Fibroblast of gingiva (primary cell): ENCODE measurements at places on chromosomes 4 and X.

GRCh38 chrX:10519278-10519677 is 101.1 kb downstream of the MID1 start:
- DNase-seq, result peak; percentile 33

DNA sequence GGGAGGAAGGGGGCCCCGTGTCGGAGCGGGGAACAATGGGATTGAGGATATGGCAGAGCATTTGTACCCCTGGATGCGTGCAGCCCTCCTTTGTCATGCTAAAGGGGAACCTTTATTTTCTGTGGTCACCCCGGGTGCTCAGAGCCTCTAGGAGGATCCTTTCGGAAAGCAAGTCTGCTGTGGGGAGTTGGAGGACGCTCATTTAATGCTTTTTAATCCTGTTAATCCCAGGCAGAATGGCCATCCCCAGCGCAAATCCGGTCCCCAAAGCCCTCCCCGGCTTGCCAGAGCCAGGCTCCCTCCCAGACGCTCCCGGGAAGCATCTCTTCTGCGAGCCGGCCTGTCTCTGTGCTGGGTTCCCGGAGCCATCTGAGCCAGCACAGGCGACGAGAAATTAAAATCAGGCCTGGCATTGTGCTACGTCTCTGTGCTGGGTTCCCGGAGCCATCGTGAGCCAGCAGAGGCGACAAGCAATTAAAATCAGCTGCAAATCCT is 113.2 kb upstream of the PPP2R3B start:
- DNase-seq, result no peak

- DNase-seq, result no peak
These were observed 131.9 kb upstream of the USP9X start for GRCh38 chrX:40953369-40953768.

- DNase-seq, result no peak
These were observed 5.7 kb upstream of the MPC1L start for GRCh38 chrX:40617566-40617965.

GRCh38 chr4:76322236-76322635 is 15.7 kb downstream of the STBD1 start:
- no peak for DNase-seq

DNA sequence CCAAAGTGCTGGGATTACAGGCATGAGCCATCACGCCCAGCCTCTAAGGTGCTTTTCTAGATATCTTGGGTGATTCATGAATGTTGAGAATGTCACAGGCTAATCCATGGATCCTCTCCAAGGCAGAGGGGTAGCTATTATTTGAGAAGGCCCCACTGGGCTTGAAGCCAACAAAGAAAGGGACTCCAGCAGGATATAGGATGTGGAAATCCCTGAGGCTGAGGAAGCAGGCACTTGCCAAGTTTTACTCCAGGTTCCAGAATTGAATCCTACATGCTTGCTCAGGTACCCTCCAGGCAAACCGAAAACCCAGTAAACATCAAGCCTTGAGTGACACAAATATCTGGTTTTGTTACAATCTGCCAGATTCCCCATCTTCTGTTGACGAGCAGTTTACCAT is 15.8 kb downstream of the NLGN3 start:
- no peak for DNase-seq

- DNase-seq, result no peak
These were observed 30.9 kb downstream of the CD38 start for GRCh38 chr4:15809058-15809457.

DNA sequence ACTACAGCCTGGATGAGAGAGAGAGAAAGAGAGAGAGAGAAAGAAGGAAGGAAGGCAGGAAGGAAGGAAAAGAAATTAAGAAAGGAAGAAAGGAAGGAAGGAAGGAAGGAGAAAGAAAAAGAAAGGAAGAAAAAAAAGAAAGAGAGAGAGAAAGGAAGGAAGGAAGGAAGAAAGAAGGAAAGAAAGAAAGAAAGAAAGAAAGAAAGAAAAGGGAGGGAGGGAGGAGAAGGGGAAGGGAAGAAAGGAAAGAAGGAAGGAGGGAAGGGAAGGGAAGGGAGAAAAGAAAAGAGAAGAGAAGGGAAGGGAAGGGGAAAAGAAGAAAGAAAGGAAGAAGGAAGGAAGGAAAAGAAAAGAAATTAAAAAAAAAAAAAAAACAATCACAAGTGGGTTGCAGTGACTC is 146.3 kb downstream of the OPHN1 start:
- no peak for DNase-seq

DNA sequence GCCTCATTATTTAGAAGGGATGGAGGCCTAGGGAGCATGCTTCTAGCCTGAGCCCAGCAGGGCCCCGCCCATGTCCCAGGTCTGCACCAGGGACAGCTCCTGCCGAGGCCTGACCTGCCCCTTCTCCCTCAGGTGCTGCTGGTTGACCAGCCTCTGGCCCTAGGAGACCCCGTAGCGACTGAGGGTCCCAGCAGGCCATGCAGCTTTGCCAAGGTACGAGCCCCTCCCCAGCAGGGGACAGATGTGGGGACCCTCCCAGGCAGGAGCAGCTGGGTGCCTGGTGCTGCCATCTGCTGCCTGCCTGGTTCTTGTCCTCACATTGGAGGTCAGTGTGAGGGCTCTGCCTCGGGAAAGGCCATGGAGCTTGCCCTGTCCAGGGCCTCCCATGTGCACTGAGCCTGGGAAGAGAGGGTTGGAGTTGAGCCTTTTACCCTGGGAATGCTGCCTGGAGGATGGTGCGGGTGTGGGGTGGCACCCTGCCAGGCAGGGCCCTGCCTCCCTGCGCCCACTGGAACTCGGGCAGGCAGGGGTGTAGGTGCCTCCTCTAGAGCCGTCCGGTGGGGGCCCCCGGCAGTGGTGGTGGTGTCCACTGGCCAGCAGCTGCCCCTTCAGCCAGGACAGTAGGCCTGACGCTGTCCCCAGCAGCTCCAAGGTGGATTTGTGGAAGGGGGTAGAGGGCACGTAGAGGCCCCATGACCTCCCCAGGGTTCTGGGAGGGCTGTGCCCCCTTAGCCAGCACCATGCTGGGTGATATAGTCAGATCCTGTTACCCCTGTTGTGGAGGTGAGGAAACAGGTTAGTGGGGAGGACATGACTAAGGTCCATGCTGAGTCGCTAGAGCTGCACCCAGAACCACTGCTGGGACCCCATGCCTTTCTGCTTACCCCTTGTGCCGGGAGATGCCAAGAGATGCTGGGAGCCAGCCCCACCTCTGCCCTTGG is 2.2 kb upstream of the MSANTD1 start:
- DNase-seq, result no peak

- DNase-seq, result no peak
These were observed 6.9 kb downstream of the CCNB3 start for GRCh38 chrX:50211510-50211909.
